ENCODE measurements at places on chromosomes 7 and 10.

GRCh38 chr10:80488539-80489066, 34.5 kb downstream of the TSPAN14 start:
- no peak for DNase-seq

GRCh38 chr10:77315496-77316129, 322.0 kb downstream of the KCNMA1 start:
- no peak for DNase-seq

DNA sequence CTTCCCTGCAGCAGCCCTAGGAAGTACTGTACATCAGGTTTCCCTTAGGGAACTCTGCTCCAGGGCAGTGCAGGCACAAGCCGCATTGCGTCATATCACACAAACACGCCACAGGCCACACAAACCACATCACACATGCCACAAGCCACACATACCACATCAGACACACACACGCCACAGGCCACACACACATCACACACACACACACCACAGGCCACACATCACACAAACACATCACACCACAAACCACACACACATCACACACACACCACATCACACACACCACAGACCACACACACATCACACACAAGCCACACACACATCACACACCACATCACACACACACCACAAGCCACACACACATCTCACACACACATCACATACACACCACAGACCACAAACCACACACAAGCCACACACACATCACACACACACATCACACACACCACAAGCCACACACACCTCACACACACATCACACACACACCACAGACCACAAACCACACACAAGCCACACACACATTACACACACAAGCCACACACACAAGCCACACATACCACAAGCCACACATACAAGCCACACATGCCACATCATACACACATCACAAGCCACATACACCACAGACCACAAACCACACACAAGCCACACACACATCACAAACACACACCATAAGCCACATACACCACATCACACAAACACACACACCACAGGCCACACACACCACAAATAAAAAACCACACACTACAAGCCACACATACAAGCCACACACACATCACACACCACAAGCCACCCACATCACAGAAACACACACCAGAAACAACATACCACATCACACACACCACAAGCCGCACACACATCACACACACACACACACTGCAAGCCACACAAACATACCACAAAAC, 53.4 kb downstream of the TMEM209 start:
- DNase-seq = no peak

DNA sequence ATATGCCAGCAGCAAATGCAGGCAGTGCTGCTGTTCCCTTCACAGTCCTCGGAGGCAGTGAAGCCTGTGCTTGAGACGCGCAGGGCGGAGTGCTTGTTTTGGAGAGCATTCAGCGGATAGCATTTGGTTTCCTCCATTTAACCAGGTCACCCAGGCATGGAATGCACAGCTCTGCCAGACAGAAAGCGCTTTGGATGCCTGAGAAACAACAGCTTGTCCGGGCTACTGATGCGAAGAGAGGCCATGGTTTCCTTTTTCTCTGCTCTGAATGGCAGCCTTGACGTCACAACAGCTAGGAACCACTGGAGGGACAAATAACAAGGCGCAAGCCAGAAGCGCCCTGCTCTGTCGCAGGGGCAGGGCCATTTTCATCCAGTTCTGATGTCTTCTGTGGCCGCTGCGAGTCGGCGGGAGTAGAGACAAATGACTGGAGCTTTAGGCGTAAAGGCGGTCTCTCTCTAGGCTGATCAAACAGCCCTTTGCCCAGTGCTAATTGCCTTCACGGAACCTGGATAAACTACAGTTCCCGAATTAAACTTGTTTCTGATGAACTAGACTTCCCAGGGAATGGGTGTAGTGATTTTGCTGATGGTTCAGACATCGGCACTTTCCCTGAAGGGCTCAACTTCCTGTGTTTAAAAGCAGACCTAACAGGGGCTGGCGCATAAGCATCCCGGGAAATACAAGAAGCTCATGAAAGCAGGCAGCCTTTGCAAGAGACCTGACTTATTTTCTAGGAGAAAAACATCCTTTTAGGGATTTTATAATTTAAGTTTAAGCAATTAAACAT, 187.6 kb upstream of the KLF14 start:
- DNase-seq = no peak

GRCh38 chr7:46811529-46811928, 770.4 kb downstream of the TNS3 start:
- no peak for DNase-seq

GRCh38 chr10:24771943-24772694, 48.4 kb upstream of the ARHGAP21 start:
- DNase-seq = no peak

Measured in stimulated activated CD4-positive, alpha-beta T cell treated with anti-CD3 and anti-CD28 coated beads, TNF-alpha, amount 100 ng/mL, for 1 hour (primary cell).